Amygdala (tissue), 56 donors: ENCODE measurements at places on chromosomes 11 and 22.

DNA sequence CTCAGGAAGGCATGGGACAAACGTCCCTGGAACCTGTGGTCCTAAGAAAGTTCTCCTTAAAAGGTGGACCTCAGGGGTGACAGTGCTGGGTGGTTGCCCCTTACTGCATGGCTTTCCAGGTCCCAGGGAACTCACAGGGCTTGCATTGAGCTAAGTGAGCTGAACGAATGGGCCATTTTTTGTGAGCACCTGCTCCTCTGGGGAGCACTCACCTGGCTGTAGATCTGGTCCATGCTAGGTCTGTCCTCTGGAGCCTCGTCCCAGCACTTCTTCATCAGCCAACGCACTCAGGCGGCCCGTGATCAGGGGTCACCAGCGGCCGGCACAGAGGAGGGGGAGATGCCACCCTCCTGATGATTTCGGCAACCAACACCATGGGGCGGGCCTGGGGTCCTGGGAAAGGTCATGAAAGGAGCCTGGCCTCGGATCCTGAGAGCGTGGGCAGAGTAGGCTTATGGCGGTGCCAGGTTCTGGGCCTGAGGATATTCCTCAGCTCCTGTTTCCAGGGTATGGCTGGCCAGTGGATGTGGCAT, 36.8 kb upstream of the LRRC32 start:
- no peak for DNase-seq

- no peak for DNase-seq
Observed at GRCh38 chr11:60334005-60334620, 7.1 kb downstream of the MS4A6E start.

- no peak for DNase-seq
Observed at GRCh38 chr11:108734956-108735559, 70.2 kb downstream of the DDX10 start.

DNA sequence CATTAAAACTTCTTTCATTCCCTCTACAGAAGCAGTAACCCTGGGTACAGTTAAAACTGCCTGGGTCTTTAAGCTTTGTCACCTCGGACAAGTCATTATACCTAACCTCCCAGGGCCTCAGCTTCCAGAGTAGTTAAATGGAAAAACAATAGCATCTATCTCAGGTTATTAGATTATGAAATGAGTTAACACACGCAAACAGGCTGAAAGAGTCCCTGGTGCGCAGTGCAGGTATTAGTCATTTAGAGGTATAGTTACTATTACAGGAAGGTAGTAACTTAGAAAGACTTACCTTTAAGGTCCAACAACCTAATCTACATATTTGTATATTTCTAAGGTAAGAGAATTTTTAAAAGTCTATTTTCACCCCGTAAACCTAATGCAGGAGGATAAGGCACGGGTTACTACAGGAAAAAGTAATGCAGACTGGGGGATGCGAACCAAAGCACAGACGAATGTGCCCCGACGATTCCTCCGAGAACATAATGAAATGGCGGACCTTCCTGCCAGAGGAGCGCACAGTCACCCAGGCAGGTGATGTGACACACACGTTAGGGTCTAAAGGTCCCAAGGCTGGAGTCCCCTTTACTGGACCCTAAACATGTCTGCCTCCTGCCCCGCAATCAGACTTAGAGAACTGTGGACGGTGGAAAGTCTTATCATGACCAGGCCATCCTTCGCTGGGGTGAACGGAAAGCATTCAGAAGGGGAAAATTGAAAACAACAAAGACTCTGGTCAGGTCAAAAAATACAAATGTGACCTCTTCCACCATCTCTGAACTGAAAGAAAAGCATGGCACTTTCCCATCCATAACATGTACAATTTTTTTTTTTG, 1.3 kb downstream of the NAP1L4 start:
- no peak for DNase-seq

DNA sequence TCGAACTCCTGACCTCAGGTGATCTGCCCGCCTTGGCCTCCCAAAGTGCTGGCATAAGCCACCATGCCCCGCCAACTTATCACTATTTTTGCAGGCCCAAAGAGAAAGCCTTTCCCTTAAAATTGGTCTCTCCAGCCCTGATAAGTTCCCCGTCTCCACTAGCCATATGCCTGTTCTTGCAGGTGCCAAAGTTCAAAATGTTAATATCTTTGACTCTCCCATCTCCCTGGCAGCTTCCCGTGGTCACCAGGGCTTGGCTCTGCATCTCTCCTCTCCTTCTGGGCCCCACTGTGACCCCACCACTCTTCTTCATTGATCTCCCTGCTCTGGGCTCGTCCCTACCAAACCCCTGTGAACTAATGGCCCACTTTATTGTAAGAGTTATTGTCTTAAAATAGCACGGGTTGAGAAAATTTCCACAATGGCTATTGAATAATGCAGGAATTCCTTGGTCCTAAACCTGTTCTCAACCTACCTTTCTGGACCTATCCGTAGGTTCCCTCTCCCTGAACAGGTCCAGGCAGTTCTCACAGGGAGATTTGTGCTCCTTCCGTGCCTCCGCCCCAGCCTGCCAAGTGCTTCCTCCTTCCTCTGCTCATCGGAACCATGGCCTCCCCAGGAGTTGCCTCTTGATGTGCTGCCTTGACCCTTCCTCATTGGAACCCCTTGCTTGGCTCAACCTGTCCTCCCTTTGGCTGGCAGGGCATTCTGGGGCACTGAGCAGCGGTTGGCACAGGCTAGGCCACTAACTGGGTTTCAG, 147.5 kb downstream of the DSCAML1 start:
- no peak for DNase-seq

DNA sequence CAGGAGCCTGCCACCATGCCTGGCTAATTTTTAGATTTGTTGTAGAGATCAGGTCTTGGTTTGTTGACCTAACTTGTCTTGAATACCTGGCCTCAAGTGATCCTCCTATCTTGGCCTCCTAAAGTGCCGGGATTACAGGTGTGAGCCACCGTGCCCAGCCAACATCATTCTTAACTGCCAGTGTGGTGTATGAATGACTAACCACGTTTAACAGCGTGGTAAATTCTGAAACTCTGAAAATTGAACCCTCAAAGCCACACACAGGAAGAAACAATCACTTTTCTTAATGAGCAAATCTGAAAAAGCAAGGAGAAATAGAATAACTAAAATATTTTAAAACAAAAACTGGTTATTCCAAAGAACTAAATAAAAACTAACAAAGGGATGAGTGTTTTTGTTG, 7.4 kb downstream of the TMEM9B start:
- no peak for DNase-seq
